ENCODE measurements at places on chromosomes 3 and 15.

DNA sequence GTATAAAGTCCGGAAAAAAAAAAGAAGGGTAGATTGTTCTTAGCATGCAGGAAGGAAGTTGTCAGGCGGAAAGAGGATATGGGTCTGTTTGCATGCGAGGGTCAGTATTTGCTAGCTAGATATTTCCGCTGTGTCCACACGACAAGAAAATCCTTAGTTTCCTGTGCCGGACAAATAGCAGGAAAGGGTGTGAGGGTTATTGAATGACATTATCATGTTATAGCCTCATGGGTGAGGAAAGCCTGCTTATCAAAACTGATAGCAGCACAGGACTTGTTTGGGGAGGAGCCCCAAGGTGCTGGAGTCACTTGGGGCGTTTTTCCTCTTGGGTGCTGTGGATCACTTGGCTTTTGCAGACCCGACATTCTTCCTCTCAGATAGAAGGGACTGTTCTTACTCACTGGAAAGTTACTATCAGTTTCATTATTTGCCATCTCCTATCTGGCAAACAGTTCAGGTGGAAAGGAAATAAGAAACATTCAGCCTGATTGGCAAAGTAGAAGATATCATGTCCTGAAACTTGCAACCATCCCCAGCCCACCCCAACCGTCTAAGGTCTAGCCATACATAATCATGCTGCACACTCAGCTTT is 127.2 kb upstream of the DPH6 start:
- no peak for DNase-seq

- DNase-seq: no peak
Measured at GRCh38 chr3:191257286-191257685, 58.2 kb downstream of the OSTN start.

DNA sequence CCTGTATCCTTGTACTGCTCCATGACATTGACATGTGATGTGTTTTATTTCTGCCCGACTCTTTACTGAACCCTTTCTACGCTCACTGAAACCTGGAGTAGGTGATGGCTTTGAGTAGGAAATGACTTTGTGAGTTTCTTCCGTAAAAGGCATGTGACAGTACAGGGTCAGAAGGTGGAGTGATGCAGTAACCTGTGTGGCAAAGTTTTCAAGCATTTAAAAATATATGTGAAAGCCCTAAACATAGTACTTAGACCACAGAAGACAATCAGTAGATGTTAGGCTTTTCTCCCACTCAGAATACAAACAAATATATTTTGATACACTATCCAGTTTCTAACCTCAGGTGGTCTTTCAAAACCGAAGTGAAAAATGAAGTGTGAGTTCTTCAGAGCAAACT is 31.3 kb upstream of the SACM1L start:
- DNase-seq: no peak

DNA sequence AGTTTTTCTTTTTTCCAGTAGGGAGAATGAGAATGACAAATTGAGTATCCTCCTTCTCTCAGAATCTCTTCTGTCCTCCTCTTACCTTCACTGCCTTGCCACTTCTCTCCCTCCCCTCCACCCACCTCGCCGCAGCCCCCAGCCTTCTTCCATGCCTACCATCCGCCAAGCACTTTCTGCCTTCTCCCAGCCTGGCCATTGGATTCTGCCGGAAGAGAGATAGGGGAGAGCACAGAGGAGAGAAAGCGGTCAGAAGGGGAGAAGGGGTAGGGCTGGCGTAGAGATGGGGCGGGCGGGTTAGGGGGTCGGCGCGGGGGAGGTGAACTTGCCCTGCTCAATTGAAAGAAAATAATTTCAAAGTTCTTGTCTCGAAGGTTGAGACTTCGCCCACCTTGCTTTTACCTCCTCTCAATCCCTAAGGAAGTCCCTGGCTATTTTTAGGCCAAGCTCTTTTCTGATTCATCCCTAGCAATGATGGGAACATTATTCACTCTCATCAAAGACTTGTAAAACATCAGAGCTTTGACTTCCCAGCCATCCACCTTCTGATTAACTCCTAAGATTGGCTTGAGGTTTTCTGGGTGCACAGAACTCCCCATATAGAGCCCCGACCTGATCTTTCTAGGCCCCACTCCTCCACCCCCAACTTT is 811 bp downstream of the C3orf52 start:
- no peak for DNase-seq

- DNase-seq: no peak
Measured at GRCh38 chr3:11982341-11982941, 21.7 kb upstream of the SYN2 start.

- DNase-seq: no peak
Measured at GRCh38 chr3:9172851-9173321, 76.6 kb downstream of the SRGAP3 start.

- no peak for DNase-seq
Measured at GRCh38 chr3:5317557-5317956, 130.1 kb downstream of the EDEM1 start.

- DNase-seq: no peak
Measured at GRCh38 chr15:37253877-37254276, 153.5 kb upstream of the MEIS2 start.

DNA sequence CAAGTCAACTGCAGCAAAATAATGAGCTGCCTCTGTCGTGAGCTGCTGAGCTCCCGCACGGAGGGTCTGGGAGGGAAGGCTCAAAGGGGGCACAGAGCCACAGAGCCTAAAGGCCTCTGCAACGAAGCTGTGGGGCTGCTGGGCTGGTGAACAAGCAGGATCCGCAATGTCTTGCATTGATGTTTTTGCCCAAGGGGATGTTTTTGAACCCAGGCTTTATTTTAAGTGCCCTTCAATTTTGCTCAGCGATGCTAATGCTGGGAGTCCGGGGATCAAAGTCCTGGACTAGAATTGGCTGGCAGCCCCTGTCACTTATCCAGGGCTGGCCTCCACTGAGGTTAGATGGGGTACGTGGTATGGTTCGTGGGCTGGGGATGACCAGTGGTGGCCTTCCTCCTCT is 240.0 kb downstream of the VPS13C start:
- no peak for DNase-seq

DNA sequence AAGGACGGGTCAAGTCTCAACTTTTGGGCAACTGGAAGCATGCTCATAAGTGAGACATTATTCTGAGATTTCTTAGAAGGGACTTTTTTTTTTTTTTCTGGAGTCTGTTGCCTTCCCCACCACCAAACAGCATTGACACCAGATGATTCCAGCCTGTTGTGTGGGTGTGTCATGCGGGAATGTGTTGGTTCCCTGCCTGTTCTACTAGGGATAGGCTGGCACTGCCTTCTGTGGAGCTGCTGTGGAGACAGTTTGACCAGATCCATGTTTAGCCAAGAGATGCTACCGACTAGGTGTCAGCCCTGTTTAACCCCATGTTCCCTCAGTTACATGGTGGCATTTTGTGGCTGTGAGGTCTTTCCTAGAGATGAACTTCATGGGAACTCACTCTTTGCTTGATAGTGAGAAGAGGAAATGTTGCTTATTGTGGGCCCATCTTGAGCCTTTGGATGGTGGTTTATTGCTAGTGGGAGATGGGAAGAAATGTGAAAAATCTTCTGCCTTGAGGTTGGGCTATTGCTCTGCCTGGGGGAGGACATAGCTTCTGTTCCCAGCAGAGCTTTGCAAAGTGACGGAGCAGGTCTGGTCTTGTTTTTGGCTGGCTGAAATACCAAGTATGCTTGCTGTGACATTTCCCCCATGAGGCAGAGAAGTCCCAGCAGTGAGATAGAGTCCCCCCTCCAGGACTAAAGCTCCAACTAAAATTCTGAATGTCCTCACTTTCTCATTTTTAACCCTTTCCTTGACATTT is 31.3 kb downstream of the TRAK1 start:
- DNase-seq: no peak

DNA sequence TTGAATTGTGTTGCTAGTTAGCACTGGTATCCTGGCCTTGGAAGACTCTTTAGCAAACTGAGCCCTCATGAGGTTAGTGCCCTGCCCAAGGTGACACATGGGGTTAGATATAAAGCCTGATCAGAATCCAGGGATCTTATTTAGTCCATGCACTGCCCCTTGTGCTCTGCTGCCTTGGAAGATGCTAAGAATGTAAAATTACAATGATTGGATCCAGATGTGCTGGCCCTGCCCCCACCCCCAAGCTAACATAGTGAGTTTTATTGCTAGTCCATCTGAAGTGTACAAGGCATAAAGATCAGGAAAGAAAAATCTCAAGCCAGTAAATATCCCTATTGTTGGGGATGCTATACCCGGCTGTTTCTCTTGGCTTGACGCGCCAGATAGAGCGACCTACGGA is 248.1 kb upstream of the C2CD4B start:
- DNase-seq: no peak

GRCh38 chr3:48088056-48088748 is 72.0 kb upstream of the MAP4 start:
- no peak for DNase-seq

- no peak for DNase-seq
Measured at GRCh38 chr3:41987627-41988026, 25.7 kb upstream of the ULK4 start.

- no peak for DNase-seq
Measured at GRCh38 chr3:66998904-66999235, 763 bp downstream of the KBTBD8 start.
